ENCODE measurements at places on chromosomes 3 and 15. TPM values are rescaled to one million over a fixed set of nuclear protein-coding genes. Genes with fewer than 3 reads are reported as not detected.

Gene PRRT3
- total RNA-seq, result 13.4 TPM

Gene LIPH
- total RNA-seq, result not detected

Gene TTLL13
- not detected for total RNA-seq

Gene IQCF5
- total RNA-seq, result not detected

Gene ISG20
- total RNA-seq, result 30.2 TPM

DNA sequence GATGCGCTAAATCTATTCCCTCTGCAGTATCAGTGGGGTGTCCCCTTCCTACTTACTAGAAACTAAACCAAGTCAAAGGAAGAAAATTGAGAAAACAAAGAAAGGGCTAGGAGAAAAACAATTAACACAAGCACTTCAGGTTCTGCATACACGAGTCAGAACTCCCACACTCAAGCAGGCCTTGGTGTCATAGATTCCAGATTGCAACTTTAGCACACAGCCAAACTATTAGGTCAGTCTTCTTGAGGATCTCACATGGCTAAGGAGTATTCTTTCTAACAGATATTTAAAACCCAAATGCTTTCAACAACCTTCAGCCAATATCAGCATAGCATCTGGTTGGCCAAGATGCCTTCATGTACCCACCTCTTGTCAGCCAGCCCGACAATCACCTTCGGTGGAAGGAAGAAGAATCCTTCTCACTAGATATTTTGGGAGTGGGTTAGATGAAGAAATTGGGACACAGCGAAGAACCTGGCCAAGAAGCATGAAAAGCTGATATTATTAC, 340.0 kb downstream of the VPS13C start:
- DNase-seq, result no peak

DNA sequence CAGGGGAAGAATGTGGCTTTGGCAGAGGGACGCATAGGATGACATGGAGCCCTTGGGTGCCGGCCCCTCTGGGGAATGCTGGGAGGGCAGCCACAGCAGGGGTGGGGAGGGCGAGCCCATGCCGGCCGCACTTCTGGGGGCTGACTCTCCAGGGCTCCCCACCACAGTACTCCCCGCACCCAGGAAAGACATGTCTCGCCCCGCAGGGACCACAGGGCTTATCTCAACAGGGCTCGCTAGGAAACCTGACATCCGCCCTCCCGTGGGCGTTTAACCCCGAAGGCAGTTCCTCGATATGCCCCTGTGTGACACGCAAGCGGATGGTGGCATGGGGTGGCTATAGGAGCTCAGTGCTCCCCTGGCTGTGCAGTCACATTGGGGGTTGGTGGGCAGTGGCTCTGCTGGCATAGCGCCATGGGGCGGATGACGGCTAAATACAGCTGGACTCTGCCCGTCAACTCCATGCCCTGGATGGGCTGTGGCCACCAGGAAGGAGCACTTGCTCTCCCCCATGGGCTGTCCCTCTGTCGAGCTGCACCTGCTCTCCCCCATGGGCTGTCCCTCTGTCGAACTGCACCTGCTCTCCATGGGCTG, 141.4 kb downstream of the ADAMTS17 start:
- DNase-seq, result no peak

DNA sequence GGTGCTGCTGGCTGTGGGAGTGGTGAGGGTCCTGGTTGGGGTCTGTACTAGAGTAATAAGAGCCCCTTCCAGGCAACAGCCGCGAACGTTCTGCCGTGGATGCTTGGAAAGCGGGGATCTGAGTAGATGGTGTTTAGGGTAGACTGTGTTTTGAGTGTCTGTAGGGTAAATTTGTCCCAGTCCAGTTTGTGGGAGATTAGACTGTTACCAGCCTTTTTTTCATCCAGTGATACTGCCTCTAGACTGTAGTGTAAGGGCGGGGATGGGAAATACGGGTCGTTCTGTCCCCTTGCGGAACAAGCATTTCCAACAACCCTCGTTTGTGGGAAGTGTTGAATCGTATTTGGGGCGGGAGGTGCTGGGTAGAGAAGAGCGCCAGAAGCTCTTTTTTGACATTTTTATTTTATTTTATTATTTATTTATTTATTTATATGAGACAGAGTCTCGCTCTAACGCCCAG, 424 bp downstream of the HAUS2 start:
- DNase-seq, result no peak

- DNase-seq, result no peak
These were observed 1010.0 kb upstream of the CADM2 start for GRCh38 chr3:83948771-83949170.

- DNase-seq, result no peak
These were observed 120.2 kb upstream of the ALCAM start for GRCh38 chr3:105246536-105246935.

- no peak for DNase-seq
These were observed 55.1 kb downstream of the PDE8A start for GRCh38 chr15:85036716-85037115.

GRCh38 chr3:142027735-142028134, 121.6 kb downstream of the TFDP2 start:
- no peak for DNase-seq

GRCh38 chr3:64242435-64242834, 17.2 kb upstream of the PRICKLE2 start:
- DNase-seq, result no peak

DNA sequence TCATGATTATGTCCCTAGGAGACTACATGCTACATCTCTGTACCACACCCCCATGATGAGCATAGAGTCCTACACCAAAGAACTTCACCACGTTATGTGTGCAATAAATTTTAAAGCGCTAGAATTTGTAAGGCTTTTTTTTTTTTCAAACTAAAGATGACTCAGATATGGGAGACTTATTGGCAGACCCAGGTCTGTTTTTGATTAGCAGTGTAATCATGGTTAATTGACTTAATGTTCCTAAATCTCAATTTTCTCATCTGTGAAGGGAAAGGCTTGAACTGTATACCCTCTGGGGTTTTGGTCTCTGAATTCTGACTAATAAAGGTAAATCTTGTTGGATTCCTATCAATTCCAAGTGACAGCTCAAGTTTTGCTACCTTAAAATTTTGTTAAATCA, 26.4 kb downstream of the ABI3BP start:
- DNase-seq, result no peak

Data from natural killer cell treated with Interleukin-12 subunit alpha and Interleukin-12 subunit beta and Interleukin-15 and Interleukin-18, amount 100 ng/mL, for 72 hours (primary cell).